Naive thymus-derived CD8-positive, alpha-beta T cell (primary cell): ENCODE measurements at places on chromosomes 11 and 22. TPM values are rescaled to one million over a fixed set of nuclear protein-coding genes. Genes with fewer than 3 reads are reported as not detected.

- peaks cover 20% of the 10 kb centered on the region for H3K36me3 ChIP-seq
- peak overlapping the region; percentile 96 for H3K27ac ChIP-seq
- H3K4me3 ChIP-seq, result no peak overlapping the region
- DNase-seq, result peak; percentile 62
Measured at GRCh38 chr22:45179276-45180049, 15.7 kb downstream of the NUP50 start.

GRCh38 chr11:94803491-94803890, 35.3 kb downstream of the AMOTL1 start:
- H3K27me3 ChIP-seq, result no peaks in the 10 kb centered on the region
- H3K27ac ChIP-seq, result no peak overlapping the region
- no peak overlapping the region for H3K4me3 ChIP-seq
- H3K36me3 ChIP-seq, result no peaks in the 10 kb centered on the region

DNA sequence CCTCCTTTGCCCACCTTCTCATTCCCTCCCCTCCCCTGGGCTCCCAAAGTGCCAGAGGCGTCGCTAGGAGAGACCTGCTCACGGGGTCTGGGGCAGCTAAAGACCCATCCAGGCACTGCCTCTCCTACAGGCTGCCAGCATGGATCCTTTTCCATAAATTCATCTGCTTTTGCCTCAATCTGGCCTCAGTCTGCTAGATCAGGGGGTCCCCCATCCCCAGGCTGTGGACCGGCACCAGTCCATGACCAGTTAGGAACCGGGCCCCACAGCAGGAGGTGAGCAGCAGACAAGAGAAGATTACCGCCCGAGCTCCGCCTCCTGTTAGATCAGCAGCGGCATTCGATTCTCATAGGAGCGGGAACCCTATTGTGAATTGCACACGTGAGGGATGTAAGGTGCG, 12.3 kb downstream of the LTO1 start:
- no peaks in the 10 kb centered on the region for H3K4me1 ChIP-seq
- no peaks in the 10 kb centered on the region for H3K36me3 ChIP-seq
- H3K27ac ChIP-seq, result no peak overlapping the region

- H3K27me3 ChIP-seq, result peaks cover 24% of the 10 kb centered on the region
- H3K27ac ChIP-seq, result no peak overlapping the region
- H3K36me3 ChIP-seq, result no peaks in the 10 kb centered on the region
- H3K4me3 ChIP-seq, result no peak overlapping the region
- DNase-seq, result no peak
Measured at GRCh38 chr11:71093783-71094182, 158.6 kb downstream of the SHANK2 start.

DNA sequence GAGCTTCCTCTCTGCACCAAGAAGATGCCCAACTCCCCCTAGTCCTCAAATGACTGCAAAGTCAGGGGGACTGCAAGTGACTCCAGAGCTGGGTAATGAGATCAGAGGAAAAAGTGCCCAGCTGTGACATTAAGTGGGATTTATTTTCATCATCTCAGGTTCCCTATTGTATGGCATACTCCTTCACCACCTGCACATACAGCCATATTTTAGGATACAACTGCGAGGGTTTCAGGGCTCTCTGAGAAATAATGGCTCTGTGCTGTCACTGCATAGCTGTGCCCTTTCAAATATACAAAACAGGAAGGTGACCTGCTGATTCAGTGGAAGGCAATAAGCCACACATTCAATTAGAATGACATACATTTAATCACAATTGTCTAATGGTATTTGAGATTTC, 45.6 kb upstream of the PLET1 start:
- DNase-seq, result no peak
- H3K27me3 ChIP-seq, result no peaks in the 10 kb centered on the region
- peaks cover 1% of the 10 kb centered on the region for H3K4me1 ChIP-seq

DNA sequence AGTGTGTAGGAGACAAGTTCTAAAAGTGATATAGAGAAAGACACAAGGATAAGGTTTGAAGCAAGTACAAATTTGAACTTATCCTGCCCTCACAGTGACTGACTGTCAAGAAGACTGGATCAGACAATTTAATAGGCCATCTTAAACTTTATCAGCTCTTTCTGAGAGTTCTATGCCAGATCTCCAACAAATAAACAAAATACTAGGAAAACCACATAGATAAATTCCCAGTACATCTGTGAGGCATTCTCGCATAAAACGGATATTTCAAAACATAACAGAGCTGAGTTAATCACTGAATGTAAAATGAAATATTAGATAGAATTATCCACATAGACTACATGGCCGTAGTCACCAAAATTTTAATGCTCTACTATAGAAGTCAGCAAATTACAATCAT, 120.9 kb upstream of the LUZP2 start:
- H3K4me1 ChIP-seq, result no peaks in the 10 kb centered on the region
- H3K36me3 ChIP-seq, result no peaks in the 10 kb centered on the region
- H3K27ac ChIP-seq, result no peak overlapping the region
- DNase-seq, result no peak
- no peaks in the 10 kb centered on the region for H3K27me3 ChIP-seq
- H3K4me3 ChIP-seq, result no peak overlapping the region

DNA sequence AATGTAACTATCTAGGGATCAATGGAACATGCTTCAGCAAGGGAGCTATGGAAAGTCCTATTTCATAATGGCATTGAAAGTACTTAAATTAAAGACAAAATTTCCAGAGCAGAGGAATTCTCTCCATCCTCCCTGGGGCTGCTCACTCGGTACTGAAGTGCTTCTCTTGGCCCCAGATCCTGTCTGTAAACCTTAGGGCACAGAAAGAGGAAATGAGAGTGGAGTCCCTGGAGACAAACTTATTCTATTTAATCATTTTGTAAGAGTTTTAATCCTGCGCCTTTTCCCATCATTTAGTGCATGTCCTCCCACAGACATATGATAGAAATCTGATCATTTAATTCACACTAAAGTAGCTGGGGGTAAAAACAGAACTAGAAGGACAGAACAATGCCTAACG, 20.9 kb upstream of the PAMR1 start:
- no peak overlapping the region for H3K4me3 ChIP-seq
- H3K36me3 ChIP-seq, result no peaks in the 10 kb centered on the region
- H3K27ac ChIP-seq, result no peak overlapping the region
- DNase-seq, result no peak

DNA sequence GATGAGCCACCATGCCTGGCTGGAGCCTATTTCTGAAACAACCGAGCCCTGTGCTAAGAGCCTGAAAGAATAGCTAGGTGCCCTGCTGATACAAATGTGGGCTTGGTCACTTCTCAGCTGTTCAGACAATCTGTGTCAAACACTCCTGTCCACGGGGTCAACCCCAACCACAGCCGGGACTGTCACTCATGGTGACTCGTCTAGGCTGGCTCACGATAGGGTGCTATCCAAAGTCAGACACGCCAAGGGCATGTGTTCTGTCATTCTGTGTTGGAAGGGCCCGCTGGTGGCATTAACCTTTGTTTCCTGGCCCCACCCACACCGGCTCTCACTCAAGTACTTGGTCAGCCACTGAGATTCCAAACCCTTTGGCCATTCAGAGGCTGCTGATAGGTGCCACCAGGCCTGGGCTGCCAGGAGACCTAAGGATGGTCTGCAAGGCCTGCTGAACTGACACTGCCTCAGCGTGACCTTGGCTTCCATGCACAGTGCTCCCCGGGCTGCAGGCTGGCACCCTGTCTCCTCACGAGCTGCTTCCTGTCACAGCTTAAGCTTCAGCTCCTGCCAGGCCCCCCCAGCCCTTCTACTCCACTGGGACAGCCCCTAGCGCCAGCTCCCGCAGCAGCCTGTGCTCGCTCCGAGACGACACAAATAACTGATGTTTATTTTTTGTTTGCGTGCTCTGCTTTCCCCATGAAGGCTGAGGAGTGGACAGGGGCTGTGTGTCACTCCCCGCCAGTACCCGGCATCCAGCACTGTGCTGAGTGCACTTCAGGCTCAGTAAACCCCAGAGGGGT, 14.2 kb upstream of the CDC42BPG start:
- peak; percentile 61 for DNase-seq
- H3K4me1 ChIP-seq, result peaks cover 93% of the 10 kb centered on the region
- H3K36me3 ChIP-seq, result peaks cover 42% of the 10 kb centered on the region
- H3K4me3 ChIP-seq, result peak overlapping the region; percentile 76
- H3K27ac ChIP-seq, result peak overlapping the region; percentile 98

DNA sequence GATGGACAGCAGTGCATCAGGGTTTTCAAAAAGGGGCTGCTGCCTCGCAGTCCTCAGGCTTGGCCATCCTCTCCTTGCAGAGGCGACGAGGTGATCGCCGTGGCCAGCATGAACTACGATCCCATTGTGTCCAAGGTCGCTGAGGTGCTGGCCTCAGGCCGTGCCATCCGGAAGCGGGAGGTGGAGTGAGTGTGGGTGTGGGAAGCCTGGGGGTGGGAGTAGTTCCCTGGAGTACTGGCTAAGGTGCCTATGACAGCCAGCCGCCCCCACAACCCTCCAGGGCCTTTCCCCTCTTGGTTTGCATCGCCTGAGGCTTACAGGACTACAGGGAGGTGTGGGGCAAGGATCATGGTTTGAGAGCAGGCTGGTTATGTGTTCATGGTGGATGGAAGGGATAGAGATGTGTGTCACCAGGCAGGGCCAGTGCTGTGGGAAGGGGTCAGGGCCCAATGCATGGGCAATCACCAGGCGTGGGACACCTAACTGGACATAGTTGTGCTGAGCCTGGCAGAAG, 2.1 kb upstream of the LZTR1 start:
- H3K4me1 ChIP-seq, result peaks cover 50% of the 10 kb centered on the region
- DNase-seq, result no peak
- peak overlapping the region; percentile 95 for H3K4me3 ChIP-seq
- H3K27me3 ChIP-seq, result peaks cover 4% of the 10 kb centered on the region

GRCh38 chr11:3879967-3880542, 24.6 kb downstream of the STIM1 start:
- peaks cover 95% of the 10 kb centered on the region for H3K4me1 ChIP-seq
- peak overlapping the region; percentile 86 for H3K27ac ChIP-seq
- H3K27me3 ChIP-seq, result no peaks in the 10 kb centered on the region
- DNase-seq, result no peak
- H3K4me3 ChIP-seq, result no peak overlapping the region
- no peaks in the 10 kb centered on the region for H3K36me3 ChIP-seq

DNA sequence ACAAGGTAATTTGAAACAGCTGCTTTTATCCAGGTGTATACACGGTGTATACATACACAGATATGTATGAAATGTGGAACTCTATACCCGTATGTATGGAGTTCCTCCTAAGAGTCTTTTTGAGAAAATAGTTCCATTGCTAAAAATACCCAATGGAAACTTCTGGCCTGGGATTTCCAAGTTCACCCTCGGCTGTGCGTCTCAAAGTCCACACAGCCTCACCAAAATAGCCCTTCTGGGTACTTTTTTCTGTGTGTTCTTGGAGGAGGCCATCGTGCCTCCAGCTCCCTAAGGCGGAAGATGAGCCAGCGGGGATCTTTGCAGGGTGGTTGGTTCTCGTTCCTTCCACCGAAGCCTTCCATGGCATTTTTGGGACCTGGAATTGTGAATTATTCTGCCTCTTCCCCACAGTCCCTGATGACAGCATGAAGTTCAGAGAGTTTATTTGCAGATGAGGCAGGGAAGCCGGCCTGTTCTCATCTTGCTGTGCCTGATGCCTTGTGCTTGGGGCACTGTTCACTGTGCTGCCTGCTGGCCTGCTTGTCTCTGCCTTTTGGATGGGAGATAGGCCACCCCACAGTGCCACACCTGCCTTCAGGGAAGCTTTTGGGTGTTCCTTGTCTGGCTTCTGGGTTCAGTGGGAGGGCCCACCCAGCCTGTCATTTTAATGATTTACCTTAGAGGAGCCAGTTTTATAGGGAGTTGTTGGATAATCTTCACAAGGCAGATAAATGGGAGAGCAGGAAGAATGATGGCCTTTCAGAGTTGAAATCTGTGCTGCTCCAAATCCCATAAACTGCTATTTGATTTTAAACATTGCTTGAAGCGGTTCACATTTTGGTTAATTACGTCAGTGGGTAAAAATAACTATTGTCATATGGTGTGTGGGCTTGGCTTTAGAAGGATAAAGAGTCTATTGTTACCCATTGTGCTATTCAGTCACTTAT, 112.7 kb upstream of the OR4B1 start:
- DNase-seq, result no peak
- H3K36me3 ChIP-seq, result no peaks in the 10 kb centered on the region
- no peaks in the 10 kb centered on the region for H3K27me3 ChIP-seq
- no peak overlapping the region for H3K27ac ChIP-seq
- H3K4me1 ChIP-seq, result peaks cover 24% of the 10 kb centered on the region

DNA sequence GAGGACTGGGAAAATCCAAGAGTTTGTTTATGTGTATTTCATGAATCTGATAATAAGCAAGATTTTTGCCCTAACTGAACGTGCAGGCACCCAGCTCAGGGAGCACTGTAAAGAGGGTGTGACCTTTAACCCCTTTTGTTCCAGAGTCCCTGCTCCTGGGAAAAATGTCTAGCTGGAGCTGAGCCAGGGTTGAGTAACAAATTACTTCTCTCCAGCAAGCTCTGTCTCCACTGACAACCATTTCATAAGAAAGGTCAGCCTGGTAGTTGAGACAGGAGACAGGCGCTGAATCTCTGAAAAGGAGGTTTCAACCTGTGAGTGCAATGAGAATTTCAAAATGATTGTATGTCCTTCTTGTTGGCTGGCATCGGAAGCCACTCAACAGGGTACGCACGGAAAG, 156.4 kb upstream of the NARS2 start:
- no peak overlapping the region for H3K4me3 ChIP-seq
- no peaks in the 10 kb centered on the region for H3K4me1 ChIP-seq
- no peaks in the 10 kb centered on the region for H3K36me3 ChIP-seq
- no peak overlapping the region for H3K27ac ChIP-seq
- DNase-seq, result no peak
- H3K27me3 ChIP-seq, result peaks cover 10% of the 10 kb centered on the region

GRCh38 chr11:64115531-64116522, 50.1 kb downstream of the MACROD1 start:
- H3K4me3 ChIP-seq, result no peak overlapping the region
- peaks cover 3% of the 10 kb centered on the region for H3K4me1 ChIP-seq
- no peak for DNase-seq
- no peaks in the 10 kb centered on the region for H3K27me3 ChIP-seq
- no peak overlapping the region for H3K27ac ChIP-seq

MUC6 gene
- not detected for total RNA-seq

TMEM179B gene
- total RNA-seq, result 66.2 TPM

CCDC90B gene
- total RNA-seq, result 31.9 TPM

EHF gene
- not detected for total RNA-seq

GGTLC2 gene
- not detected for total RNA-seq

LMO2 gene
- 0.47 TPM for total RNA-seq

SORL1 gene
- 419 TPM for total RNA-seq

TEX12 gene
- not detected for total RNA-seq
